Lung (tissue), 17 donors: ENCODE measurements at places on chromosomes 16 and 17. TPM values are rescaled to one million over a fixed set of nuclear protein-coding genes. Genes with fewer than 3 reads are reported as not detected.

- no peak for DNase-seq
Observed at GRCh38 chr17:27428781-27429505, 27.3 kb upstream of the KSR1 start.

- DNase-seq, result no peak
Observed at GRCh38 chr16:30399435-30400186, 4.4 kb downstream of the ZNF48 start.

GRCh38 chr16:59905131-59905530, 1171.0 kb upstream of the GOT2 start:
- DNase-seq, result no peak

- no peak for DNase-seq
Observed at GRCh38 chr16:5903832-5904231, 806.2 kb upstream of the EEF2KMT start.

DNA sequence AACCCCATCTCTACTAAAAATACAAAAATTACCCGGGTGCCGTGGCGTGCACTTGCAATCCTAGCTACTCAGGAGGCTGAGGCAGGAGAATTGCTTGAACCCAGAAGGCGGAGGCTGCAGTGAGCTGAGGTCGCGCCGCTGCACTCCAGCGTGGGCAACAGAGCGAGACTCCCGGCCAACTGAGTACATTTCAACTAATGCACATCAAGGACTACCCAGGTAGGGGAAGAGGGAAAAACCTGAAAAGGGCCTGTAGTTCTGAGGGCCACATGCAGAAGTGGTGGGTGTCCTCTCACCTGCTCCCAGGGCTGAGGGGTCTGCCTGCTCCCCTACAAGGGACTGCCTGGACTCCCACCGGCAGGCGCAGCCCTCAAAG, 584 bp upstream of the SLC16A5 start:
- DNase-seq, result no peak

DNA sequence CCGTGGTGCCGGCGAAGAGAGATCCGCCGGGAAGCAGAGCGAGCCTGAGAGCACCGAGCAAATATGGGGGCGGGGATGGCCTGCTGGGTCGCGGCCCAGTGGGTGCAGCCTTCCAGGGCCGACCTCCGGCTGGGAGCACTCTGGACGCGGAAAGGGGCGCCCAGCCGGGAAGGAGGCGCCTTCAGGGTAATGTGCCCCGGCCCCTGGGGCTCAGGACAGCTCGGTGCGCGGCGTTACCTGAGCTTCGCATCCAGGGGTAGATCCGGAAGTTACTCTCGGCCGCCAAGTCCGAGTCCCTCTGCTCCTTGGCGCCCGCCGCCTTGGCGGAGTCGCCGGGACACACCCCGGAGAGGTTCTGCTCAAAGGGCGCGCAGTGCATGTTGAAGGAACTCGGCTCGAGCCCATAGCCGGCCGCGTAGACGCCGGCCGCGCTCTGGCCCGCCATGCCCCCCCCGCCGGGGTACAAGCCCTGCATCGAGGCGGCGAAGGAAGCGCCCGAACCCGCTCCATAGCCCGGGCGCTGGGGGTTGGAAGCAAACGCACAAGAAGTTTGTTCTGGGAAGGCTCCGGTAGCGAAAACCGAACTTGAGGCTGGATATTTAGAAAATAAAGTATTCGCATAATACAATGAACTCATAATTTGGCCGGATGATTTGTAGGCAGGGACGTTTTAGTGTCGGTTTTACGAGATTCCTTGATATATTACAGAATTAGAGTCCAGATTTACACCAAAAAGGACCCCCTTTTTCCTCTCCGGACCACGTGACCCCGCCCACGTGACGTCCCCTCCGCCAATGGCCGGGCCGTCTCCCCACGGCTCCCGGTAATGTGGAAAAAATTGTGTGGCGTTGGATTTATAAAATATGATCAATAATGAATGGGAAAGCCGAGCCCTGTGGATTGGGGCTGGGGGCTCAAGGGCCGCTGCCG, at the start of gene HOXB7:
HOXB7 (minus strand) TSS at position 736 of the 930 bp plus-strand sequence; CDS start at position 637, 99 bp downstream.
- DNase-seq, result peak; percentile 87

GRCh38 chr17:9557161-9557755, 18.4 kb downstream of the STX8 start:
- DNase-seq, result no peak

GRCh38 chr17:44757918-44758413, 822 bp upstream of the ADAM11 start:
- DNase-seq, result no peak

DNA sequence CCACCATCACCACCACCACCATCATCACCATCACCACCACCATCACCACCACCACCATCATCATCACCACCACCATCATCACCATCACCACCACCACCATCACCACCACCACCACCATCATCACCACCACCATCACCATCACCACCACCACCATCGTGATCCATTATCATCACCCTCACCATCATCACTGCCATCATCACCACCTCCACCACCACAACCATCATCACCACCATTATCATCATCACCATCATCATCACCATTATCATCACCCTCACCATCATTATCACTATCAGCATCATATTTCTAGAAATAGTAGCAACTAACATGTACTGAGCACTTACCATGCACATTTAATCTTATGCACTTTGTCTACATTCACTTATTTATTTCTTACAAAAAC, 94.9 kb downstream of the C16orf95 start:
- no peak for DNase-seq

DNA sequence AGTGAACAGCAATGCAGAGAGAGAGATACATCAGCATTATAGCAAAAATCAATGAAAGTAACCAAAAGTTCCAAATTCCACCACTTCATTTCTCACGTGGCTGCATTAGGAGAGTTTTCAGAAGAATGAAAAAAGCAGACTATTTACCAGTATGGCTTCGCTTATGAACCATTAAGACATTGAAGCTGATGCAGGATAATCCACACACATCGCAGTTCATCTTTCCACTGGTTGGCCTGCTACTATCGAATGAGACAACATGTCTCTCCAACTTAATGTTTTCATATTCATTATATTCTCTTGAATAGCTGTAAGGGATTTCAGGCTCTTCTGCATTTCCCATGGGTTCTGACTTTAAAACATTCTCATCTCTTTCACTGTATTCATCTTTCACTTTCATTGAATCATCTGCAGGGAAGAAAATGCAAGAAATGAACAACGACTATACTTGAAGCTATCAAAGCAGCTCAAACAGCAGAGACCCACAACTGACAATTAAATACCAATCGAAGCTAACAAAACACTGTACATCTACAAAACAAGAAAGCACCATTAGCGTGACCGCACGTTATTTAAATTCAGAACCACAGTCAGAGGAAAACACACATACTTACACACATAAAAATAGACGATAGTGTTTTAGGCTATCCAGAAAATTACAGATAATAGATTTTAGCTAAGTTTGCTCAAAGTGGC, 54.9 kb downstream of the GRB7 start:
- no peak for DNase-seq

DNA sequence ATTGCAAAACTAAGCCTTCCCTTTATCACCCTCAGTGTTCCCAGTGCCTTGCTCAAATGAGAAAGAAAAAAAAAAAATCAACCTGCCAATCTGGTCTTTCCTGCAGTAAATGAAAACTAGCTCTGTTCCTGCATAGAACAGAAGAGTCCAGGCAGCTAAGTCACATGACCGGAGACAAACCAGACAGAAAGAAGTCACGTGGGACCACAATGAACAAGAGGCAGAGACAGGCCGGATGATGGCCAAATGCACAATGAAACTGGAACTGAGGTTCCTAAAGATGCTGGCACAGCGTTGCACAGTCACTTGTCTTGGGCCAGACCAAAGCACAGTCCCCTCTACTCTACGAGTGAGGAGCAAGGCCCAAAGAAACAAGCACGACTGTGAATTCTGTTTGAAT, 172.5 kb downstream of the GRIN2A start:
- DNase-seq, result no peak

- peak; percentile 1 for DNase-seq
Observed at GRCh38 chr16:13561291-13562070, 358.5 kb upstream of the ERCC4 start.

- DNase-seq, result no peak
Observed at GRCh38 chr16:26645614-26646013, 421.1 kb upstream of the C16orf82 start.

DNA sequence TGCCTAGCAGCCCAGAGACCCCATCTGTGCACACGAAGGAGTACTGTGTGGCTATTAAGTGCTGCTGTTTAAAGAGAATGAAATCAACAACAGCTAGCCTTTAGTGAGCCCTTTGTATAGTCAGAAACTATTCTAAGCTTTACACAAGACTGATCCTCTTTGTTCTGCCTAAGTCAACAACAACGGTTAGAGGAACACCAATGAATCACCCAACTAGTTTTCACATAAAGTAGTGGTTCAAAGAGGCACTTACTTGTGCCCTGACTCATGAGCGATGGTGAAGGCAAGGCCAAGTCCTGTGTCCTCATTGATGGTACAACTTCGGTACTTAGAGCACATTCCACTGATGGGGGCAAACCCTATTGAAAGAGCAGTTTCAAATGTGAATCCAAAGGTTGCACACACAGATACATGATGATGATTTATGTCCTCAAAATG, 75.8 kb downstream of the ADAMTS18 start:
- peak; percentile 35 for DNase-seq

GRCh38 chr17:28324781-28325180, 5.8 kb downstream of the TMEM97 start:
- DNase-seq, result no peak

DNA sequence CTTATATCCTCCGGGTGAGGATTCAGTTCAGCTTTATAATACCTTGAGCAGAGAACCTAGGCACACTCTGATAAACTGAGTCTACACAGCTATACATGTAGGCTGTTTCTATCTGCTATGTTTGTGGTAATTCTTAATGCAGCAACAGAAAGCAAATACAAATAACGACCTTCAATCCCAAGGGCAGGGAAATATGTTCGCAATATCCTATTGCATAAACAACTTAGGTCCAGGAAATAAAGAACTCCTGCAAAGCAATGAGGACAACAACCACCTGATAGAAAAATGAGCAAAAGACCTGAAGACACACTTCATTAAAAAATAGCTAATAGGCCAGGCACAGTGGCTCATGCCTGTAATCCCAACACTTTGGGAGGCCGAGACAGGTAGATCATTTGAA, 213.3 kb downstream of the CPPED1 start:
- DNase-seq, result no peak

GRCh38 chr17:76527430-76528111, 9.9 kb downstream of the CYGB start:
- DNase-seq, result peak; percentile 51

GRCh38 chr16:28011971-28012445, 51.5 kb downstream of the GSG1L start:
- DNase-seq, result no peak

DNA sequence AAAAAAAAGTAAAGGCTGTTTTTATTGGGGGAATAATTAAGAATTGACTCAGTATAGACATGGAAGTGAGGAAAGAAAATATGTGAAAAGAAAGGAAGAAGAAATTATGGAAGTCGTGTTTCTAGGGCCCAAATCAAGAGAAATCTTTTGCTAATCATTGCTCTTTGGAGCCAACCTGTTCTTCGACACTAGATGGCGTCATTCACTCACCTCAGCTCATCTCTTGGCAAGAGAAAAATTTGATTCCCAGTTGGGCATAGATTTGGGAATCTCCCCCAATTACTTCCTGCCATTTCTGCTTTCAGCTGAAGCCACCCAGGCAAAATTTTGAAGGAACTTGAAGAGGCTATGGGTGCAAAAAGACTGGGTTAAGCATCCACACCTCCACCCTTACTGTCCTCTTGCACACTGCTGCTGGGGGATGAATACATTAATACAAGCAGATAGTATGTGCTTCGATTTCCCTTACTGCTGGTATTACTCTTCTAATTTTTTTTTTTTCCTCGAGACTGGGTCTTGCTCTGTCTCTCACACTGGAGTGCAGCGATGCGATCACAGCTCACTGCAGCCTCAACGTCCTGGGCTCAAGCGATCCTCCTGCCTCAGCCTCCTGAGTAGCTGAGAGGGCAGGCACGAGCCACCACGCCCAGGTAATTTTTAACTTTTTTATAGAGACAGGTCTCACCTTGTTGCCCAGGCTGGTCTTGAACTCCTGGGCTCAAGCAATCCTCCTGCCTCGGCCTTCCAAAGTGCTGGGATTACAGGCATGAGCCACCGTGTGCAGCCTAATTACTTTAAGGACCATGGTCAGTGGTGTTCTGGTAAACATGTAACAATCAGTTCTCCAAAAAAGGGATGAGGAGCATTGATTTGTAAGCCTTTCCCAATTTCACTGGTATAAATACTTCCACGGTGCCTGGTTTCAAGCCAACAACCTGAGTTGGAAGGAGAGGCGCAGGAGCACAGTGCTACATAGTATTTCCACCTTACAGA, 13.5 kb downstream of the PSMD7 start:
- DNase-seq, result peak; percentile 45

DNA sequence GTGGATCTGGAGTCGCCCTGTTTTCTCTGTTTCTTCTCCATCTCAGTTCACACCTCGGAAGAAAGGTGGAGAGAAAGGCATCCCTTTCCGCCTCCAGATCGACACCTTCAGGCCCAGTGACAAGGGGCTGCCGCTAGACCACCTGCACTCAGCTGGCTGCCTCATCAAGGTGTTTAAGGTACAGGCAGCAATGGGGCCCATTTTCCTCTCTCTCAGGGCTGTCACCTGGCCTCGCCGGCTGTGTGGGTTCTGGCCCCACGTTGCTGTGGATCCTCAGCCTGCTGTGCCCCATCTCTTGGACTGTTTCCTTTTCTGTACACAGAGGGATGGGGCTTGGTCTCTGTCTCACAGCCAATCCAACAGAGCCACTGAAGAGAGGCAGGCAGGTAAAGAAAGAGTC, 17.4 kb upstream of the STAC2 start:
- no peak for DNase-seq

DNA sequence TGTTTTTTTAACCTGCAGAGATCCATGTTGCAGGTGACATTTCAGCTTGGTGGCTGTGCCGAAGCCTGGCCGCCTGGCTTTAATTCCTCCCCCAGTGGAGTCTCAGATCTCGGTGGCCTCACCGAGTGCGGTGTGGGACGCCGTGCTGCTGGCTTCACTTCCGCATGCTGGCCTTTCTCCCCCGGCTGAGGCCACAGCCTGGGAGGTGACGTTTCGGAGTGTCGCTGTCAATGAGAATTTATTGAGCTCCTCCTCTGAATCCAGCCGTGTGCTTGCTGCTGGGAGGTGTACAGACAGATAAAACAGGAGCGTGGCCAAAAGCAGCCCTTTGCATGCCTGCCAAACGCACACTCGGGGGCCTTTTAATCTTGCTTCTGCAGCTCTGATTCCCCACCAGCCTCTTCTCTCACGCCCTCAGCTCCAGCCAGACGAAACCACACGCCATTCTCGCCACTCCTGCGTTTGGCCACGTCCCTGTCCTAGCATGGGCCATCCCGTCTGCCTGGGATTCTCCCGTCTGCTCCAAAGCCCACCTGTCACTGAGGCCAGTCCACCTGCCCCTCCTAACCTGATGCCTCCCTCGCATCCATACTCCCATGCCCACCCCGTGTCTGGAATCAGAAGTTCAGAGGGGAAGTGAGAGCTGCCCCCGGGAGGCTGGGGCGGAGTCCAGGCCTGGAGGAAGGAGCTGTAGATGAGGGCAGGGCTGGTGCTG, 3.6 kb downstream of the GSE1 start:
- DNase-seq, result no peak

- no peak for DNase-seq
Observed at GRCh38 chr17:55023626-55024025, 55.1 kb downstream of the STXBP4 start.

The FAM171A2 gene
- 1.1 TPM for total RNA-seq

The ESRP2 gene
- total RNA-seq, result 43.8 TPM

The MEIOC gene
- not detected for total RNA-seq

The TOM1L2 gene
- 56.5 TPM for total RNA-seq

The FSCN2 gene
- total RNA-seq, result 2.1 TPM

The BTBD17 gene
- total RNA-seq, result not detected

The VAC14 gene
- 54.6 TPM for total RNA-seq

The LDHD gene
- 17.0 TPM for total RNA-seq

The KRTAP17-1 gene
- not detected for total RNA-seq

The IRX6 gene
- total RNA-seq, result 0.37 TPM

The KRTAP4-3 gene
- total RNA-seq, result not detected

The CRISPLD2 gene
- 31.3 TPM for total RNA-seq

The TBC1D3E gene
- not detected for total RNA-seq
